T-helper 2 cell treated with Interferon-gamma antibody and Interleukin-4, amounts not matched to agents 100 ng/mL and 5 ng/mL, for 36 hours (primary cell): ENCODE measurements at places on chromosomes 2 and 18. TPM values are rescaled to one million over a fixed set of nuclear protein-coding genes. Genes with fewer than 3 reads are reported as not detected.

Gene ANKRD30BL
- total RNA-seq: not detected in 2 replicates

Gene CHST9
- total RNA-seq: not detected in 2 replicates

Gene GYPC
- 149 and 153 TPM in 2 replicates for total RNA-seq

Gene STAM2
- total RNA-seq: 17.9 and 19.7 TPM in 2 replicates

Gene CARF
- total RNA-seq: 7.0 and 8.0 TPM in 2 replicates

Gene CCL20
- total RNA-seq: not detected in 2 replicates

Gene CCDC178
- total RNA-seq: not detected in 2 replicates

Gene TNFAIP6
- total RNA-seq: not detected in 2 replicates

Gene PAX8
- total RNA-seq: 0.32 and 0.45 TPM in 2 replicates

Gene GATA6
- total RNA-seq: not detected in 2 replicates

Gene TUBA3E
- not detected in 2 replicates for total RNA-seq

Gene HTR2B
- 1.2 and 1.3 TPM in 2 replicates for total RNA-seq

Gene KIF5C
- total RNA-seq: 12.5 and 12.8 TPM in 2 replicates

Gene CYS1
- 0.70 and 0.73 TPM in 2 replicates for total RNA-seq

Gene OSBPL6
- 0.61 and 0.70 TPM in 2 replicates for total RNA-seq

Gene KLHL29
- total RNA-seq: 2.2 TPM in 2 replicates

Gene C2orf81
- total RNA-seq: 1.0 and 1.5 TPM in 2 replicates

Gene ACMSD
- total RNA-seq: not detected in 2 replicates

Gene GRP
- not detected in 2 replicates for total RNA-seq

Gene SPDYA
- total RNA-seq: 1.3 and 2.0 TPM in 2 replicates

Gene SIX3
- total RNA-seq: 0.14 and 0.18 TPM in 2 replicates
